NCI-H1105 (cell line): ENCODE measurements at places on chromosomes 3 and 15.

DNA sequence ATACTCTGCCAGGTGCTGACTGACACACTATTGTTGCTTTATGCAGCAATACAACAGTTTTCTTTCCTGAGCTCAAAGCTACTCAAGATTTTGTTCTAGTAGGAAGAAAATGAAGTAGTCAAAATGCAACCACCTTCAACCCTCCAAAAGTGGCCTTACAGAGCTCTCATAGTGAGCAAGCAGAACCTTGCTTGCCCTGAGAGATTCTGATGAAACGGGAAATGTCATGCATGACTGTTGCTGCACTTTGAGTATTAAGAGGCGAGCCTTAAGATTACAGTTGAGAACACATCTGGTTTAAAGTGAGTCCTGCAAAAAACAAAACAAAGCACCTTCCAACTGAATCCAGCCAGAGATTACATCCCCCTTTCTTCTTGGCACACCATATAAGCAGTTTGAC, 29.7 kb downstream of the MINDY4B start:
- no peak for DNase-seq

GRCh38 chr3:194072691-194073279, 63.2 kb upstream of the HES1 start:
- DNase-seq: no peak

- DNase-seq: no peak
Measured at GRCh38 chr15:30650012-30650929, 24.3 kb downstream of the ARHGAP11B start.

DNA sequence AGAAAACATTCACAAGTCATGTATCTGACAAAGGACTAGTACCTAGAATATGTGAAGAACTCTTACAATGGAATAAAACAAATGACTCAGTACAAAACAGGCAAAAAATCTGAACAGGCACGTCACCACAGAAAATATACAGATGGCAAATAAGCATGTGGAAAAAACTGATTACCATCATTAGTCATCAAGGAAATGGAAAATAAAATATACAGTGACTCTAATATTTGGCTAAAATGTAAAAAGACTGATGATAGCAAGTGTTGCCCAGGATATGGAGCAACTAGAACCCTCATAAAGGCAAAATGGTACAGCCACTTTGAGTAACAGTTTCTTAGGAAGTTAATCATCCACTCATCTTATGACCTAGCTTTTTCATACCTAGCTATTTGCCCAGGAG, 95.8 kb upstream of the ABHD17C start:
- DNase-seq: no peak

GRCh38 chr3:111662907-111663306, 67.8 kb upstream of the ZBED2 start:
- DNase-seq: no peak
